ENCODE measurements at places on chromosomes 11 and 22.
A peak's percentile ranks its signal among the peaks of the same experiment; 100 is the strongest.

DNA sequence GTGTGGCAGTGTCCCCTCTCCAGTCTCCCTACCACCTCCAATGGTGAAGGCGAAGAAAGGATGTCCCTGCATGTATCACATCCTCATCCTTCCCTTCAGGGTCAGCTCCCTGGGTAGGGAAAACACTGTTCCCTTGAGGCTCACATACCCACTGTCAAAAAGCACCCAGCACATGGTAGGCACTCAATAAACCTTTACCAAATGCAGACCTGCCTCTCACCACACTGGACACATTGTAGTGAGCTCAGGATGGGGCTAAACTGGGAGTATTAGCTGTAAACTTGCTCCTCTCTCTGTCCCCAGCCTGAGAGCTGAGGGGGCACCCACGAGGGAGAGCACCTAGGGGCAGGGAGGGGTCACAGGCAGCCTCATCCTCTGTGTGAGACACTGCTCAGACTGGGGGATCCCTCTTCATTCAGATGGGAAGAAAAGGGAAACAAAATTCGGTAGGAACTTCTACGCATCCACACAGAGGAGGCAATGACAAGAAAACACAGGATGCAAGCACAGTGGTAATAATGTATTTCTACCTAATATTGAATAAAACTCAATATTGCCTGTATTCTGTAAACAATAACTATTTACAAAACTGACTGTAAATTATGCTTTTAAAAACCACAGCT, 101.6 kb upstream of the TOP3B start:
- DNase-seq: no peak

DNA sequence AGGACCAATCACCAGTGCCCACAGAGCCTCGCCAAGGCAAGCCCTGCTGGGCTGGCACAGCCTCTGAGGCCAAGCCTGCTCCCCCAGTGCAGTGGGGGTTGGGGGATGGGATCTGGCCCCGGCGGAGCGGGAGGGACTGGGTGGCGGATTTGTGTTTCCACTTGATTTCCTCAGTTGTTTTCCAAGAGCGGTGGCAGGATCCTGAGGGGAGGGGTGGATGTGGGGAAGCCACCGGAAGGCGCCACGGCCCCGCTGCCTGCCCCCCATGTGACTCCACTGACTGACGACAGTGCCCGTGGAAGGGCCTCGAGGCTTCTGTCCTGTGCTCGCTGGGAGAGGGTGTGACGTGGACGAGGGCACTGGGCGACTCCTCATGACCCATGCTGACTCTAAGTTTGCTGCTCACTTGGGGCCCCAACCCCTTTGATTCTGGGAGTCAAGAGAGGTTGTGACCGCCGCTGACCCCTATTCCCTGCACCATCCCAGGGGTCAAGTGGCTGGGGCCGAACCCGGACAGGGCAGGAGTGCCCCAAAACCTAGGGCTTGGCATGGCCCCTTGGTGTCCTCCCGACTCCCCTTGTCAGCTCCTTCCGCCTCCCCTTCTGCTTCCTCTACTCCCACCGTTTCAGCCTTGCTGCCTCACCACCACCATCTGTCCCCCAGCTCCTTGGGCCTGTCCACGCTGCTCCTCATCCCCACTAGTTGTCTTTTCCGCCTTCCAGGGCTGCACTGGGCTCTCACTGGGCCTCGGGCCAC, 23.5 kb upstream of the PICK1 start:
- no peak for DNase-seq

GRCh38 chr22:21948824-21949568, 3.7 kb downstream of the PPM1F start:
- DNase-seq: no peak

DNA sequence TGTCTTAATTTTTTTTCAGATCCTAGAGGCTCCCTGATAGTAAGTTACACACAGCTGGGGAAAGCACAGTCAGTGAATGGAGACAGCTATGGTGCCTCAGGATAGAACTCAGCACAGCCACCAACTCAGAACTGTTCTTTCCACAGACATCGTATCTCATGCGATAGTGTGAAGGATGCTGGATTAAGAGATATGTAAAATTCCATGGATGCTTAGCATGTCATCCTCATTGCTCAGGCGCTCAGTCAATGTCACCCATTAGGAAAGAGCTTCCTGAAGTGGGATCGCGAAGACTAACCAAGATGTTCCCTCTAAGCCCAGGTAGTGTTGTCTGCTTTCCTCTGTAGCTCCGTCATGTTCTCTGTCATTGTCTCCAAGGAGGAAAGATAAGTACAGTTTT, 1000.4 kb downstream of the OPCML start:
- DNase-seq: peak; percentile 30

- DNase-seq: peak; percentile 15
These were observed 5.1 kb downstream of the FZD4 start for GRCh38 chr11:86949995-86950660.

DNA sequence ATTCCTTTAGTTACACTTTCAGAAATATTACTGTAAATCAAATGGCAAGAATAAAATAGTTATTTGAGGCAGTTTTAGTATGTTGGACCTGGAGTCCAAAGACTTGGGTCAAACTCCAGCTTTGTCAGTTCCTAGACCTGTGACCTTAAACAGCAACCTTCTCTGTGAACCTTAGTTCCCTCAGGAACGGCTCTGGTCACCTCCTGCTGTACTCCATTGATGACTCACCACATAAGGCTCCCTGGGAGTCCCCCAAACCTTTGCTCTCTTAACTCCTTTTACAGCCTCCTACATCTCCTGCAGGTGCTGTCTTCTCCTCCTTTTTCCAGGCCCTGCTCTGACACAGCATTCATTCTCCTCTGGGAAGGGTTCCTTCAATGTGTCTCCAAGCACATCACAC, 29.1 kb downstream of the LIMK2 start:
- DNase-seq: peak; percentile 50

DNA sequence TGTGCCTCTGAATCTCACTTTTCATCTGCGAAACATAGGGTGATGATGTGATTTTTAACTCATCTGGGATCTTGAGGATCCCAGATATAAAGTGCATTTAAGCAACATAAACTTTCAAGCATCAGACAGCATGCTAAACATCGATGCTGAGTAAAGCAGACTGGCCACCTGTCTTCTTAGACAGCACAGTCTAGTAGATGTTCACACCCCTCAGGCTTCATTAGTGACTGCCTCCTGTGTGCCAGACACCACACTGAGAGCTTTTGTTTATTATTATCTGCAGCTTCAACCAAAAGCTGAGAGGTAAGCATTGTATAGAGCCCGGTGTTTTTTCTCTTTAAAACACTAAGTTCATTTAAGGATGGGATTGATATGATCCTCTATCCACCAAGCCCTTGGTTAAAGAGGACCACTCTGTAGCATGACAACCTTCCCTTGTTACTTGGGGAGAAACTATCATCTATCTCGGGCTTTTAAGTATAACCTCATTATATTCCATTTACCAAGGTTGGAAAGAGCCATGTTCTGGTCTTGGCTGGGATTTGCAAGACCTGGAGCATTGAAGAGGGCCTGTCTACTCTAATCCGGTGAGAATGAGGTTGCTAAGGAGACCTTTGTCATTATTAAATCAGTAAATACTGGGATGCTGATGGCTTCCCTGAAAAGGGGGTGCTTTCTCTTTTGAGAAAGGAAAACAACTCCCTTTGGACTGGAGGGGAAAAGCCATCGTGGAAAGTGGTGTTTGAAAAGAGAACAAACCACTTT, 114.2 kb upstream of the SEZ6L start:
- no peak for DNase-seq

- DNase-seq: no peak
These were observed 821.1 kb upstream of the ARHGAP42 start for GRCh38 chr11:99865951-99866350.

DNA sequence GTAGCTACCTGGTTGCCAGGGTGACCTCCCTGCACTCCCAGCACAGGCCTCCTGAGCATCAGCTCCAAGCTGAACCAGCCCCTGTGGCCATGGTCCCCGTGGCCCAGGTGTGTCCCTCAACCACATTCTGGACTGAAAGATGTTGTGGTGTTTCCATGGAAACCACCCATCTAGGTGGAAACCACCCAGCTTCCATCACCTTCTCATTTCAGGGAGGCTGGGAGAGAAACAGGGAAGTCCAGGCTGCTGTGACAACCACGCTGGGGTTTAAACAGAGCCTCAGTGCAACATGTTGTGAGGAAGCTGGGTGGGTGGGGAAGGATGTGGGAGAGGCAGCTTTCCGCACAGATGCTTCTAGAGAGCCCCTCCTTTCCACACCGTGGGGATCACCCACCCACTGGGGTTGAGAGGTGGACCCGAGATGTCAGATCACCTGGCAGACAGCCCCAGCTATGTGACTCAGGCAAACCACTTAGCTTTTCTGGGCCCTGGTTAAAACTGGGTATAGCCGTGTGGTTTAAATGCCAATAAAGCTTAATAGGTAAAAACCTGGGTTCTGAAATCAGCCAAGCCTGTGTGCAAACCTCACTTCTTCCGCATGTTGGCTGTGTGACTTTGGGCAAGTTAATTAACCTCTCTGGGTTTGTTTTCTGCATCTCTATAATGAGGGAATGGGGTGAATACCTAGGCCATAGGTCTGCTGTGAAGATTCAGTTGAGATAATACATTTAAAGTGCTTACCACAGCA, 46.4 kb downstream of the CD82 start:
- no peak for DNase-seq

- no peak for DNase-seq
These were observed 21.0 kb upstream of the TOLLIP start for GRCh38 chr11:1330473-1330872.

Data from EL (cell line).